Hypothalamus (tissue), 51 donors: ENCODE measurements at places on chromosomes 11 and 22.

- no peak for DNase-seq
Measured at GRCh38 chr11:68009391-68010089, 587 bp upstream of the ALDH3B1 start.

DNA sequence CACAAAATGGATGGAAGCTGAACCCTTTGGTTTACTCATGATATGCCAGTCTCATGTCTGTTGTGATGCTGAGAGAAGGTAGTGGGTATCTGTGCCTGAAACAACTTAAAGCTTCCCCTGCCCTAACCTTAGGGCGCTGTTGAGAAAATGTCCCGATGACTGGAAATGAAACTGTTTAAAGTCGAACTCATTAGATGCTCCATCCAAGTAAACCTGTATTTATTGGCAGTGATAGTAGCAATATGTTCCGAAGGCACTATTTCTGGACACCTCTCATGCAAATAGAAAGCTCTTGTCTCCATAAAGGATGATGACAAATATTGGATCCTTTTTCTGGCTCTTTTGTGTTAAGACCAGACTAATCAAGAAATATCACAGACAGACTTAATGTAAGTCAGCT is 86.2 kb downstream of the GRAMD1B start:
- DNase-seq, result no peak

GRCh38 chr11:102223859-102224258 is 93.4 kb upstream of the BIRC3 start:
- DNase-seq, result no peak

DNA sequence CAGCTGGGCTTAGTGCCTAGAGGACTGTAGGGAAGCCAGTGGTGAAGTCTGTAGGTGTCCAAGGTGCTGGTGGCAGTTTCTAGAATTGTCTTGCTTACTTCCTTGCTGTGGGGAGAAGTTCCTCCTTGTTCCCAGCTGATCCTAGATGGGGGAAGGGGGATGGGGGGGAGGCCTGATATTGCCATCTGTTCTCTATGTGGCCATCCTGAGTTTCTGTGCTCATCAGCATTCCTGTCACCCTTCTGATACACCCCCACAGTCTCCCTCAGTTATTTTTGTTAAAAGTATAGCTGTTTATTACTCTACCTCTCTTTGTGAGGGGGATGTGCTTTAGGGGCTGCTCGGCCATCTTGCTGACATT is 36.5 kb downstream of the MADD start:
- DNase-seq, result no peak

- DNase-seq, result no peak
Measured at GRCh38 chr11:34476849-34477248, 36.7 kb downstream of the ELF5 start.

- DNase-seq, result no peak
Measured at GRCh38 chr11:35365961-35366360, 53.4 kb downstream of the SLC1A2 start.

GRCh38 chr11:86988351-86988881 is 33.2 kb upstream of the FZD4 start:
- DNase-seq, result no peak

DNA sequence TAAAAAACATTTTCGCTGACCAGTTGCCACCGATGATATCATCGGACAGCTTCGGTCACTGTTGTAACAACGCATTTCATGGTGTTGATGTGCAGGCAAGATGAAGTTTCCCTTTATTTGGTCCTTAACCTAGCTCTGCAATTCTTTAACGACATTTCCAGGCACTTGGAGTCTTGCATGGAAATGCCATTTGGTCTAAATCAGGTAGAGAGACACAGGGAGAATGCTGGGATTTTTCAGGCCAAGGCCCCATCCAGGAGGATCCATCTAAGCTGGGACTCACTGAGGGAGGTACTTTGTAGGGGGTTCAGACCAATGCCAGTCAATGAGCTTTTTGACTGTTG is 121.5 kb upstream of the RCN1 start:
- DNase-seq, result no peak

GRCh38 chr11:70547386-70547785 is 149.1 kb downstream of the CTTN start:
- no peak for DNase-seq

GRCh38 chr11:95682552-95682951 is 107.0 kb downstream of the FAM76B start:
- no peak for DNase-seq

DNA sequence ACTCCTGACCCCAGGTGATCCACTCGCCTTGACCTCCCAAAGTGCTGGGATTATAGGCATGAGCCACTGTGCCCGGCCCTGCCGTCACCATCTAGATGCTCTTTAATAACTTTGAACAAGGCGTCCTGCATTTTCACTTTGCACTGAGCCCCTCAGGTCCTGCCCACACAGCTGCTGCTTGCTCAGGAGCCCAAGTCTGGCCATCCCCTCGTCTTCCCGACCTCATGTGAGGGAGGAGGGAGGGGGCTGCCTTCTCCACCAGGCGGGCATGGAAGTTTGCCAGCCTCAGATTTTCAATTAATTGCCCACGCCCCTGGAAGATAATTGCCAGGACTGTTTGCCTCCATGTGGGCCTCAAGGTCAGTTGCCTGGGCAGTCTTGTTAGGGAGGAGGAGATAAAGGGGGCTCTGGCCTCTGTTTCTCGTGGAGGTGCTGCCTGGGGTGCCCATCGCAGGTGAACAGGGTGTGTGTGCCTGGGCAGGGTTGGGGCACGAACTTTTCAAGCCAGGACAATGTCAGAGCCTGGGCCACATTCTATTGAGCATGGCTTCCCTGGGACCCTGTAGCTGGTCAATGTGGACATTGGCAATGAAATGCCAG is 27.9 kb upstream of the MYEOV start:
- DNase-seq, result no peak

DNA sequence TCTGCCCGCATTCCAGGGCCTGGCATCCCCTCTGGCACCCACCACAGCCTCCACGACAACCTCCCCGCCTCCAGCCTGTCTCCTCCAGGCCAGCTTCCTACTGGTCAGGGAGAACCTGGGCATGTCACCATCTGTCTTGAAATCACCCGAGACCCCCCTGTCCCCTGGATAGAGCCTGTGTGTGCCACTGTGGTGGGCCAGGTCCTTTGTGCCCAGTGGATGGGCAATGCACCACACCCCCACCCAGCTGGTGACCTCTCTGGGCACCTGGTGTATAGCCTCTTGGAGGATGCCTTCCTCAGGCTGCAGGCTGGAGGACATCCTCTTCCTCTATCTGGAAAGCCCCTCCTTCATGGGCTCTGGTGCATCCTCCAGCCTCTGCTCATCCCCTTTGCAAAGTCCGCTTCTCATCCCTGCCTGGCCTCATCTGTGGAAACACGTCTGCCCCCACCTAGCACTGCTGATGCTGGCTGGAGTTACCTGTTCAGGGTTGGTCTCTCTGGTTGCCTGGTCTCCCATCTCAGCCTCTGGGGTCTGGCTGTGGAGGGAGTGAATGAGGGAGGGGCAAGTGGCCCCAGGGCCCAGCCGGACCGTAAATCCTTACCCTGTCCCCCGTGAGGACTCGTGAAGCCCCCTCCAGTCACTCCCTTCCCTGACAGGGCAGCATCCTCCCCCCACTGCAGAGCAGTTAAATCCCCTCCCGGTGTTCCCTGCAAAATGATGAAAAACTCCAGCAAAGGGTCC is 589.6 kb downstream of the TBC1D22A start:
- no peak for DNase-seq

DNA sequence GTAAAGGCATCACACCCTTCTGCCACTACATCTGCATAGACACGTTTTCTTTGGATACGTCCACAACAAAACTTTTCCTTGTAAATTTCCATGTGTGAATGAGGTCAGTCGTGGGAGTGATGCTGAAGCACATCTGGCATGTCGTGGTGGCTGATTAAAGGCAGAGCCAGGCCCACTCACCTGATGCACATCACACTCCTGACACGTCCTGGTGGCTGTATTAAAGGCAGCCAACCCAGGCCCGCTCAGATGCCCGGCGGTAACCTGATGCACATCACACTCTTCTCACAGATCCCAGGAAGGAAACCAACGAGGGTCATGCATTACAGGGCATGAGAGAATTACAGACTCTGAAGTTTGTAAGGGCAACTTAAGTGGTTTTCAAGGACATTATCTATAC is 321.6 kb upstream of the B3GAT1 start:
- DNase-seq, result no peak

GRCh38 chr11:27166130-27166529 is 125.5 kb downstream of the BBOX1 start:
- DNase-seq, result no peak

DNA sequence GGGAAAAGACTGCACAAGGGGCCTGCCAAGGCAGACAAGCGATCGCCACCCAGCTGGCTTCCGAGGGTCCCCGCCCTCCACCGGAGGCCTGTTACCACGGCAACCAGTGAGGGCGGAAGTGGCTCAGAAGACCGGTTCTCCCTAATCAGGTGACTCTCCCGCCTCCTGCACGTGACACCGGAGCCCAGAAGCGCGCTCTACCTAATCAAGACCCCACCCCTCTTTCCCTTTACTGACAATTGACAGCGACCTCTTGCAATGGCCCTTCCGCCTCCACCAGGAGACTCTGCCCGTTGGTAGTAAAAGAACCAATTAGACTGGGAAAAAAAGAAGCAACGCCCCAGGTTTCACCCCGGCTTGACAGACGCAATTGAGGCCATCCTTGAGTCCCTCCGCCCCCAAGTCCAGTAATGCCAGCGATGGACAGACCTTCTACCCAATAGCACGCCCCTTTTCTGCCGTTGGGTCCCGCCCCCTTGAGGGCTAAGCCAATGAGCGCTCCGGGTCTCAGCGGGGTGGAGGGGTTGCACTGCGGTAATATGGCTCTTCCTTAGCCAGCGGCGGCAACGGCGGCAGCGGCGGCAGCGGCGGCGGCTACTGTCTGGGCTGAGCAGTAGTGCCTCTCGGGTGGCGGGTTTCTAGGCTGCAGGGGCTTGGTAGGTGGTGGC is at the start of gene UVRAG:
Gene UVRAG, plus strand, starts transcription at position 534 of the 668 bp plus-strand sequence. CDS start 198 bp downstream, outside the sequence.
- DNase-seq, result peak; percentile 100

DNA sequence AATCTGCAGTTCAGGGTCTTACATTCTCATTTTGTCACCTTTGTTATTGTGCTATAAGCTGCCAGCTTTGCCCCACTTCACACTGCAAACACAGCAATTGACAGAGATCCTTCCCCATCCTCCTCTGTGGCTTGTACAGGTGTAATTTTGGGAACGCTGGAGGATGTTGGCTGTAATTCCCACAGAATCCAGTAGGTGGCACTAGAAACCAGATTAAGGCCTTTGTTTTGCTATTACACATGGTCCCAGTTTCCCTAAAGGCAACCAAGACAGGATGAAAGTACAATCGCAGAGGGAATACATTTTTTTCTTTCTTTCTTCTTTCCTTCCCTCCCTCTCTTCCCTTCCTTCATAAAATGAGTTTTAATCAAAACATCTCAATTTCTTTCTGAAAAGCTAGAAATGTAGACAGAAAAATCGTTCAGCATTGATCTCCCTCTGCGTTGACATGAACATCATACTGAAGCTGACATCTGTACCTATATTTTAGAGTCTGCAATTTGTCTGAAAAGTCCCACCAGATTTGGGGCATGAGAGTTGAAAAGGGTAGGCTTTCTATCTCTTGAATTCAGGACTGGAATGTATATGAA is 21.3 kb upstream of the NELL1 start:
- no peak for DNase-seq

DNA sequence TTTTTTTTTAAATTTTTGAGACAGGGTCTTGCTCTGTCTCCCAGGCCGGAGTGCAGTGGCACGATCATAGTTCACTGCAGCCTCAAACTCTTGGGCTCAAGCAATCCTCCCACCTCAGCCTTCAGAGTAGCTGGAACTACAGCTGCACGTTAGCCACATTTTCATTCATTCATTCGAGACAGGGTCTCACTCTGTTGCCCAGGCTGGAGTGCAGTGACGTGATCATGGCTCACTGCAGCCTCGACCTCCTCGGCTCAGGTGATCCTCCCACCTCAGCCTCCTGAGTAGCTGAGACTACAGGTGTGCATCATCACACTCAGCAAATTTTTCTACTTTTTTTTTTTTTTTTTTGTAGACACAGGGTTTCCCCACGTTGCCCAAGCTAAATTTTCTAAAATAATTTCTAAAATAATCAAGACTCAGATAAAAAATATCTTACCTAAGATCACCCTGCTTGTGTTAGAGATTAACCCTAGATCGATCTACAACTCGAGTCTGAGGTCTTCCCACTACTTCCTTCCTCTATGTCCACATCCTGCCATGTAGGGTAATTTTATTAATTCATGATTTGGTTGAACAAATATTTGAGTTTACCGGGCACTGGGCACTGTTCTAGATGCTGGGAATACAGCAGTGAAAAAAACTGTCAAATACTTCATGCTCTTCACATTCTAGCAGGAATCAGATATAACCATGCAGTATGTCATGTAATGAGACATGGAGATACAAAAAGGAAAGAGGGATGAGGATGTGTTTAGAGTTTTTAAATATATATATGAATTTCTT is 15.1 kb downstream of the EIF4G2 start:
- no peak for DNase-seq

- DNase-seq, result no peak
Measured at GRCh38 chr11:10303558-10304363, 1.1 kb upstream of the ADM start.

- no peak for DNase-seq
Measured at GRCh38 chr11:77031599-77031998, 2.6 kb upstream of the B3GNT6 start.

DNA sequence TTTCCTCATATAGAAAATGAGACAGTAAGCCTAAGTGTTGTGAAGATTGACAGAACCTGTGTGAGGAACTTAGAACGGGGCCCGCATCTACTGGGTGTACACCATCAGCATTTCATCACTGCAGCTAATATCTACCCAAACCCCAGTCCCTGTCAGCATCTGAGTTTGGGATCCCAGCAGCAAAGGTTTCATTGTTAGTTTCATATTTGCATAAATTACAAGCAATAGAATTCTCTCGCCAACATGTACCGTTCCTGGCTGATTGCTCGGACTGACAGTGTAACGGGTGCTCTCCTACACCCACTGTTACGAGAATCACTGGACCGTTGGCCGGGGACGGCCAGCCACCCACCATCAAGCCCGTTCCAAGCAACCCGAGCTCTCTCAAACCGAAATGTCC is 10.4 kb upstream of the TMPRSS6 start:
- DNase-seq, result no peak

- DNase-seq, result no peak
Measured at GRCh38 chr11:125281831-125282595, 117.5 kb downstream of the PKNOX2 start.

GRCh38 chr11:12529041-12529440 is 145.2 kb upstream of the TEAD1 start:
- no peak for DNase-seq
